ENCODE measurements at places on chromosomes 16 and 17.

GRCh38 chr17:19414396-19415280 is 3.6 kb downstream of the RNF112 start:
- DNase-seq, result no peak

- no peak for DNase-seq
These were observed 26.0 kb downstream of the SMG6 start for GRCh38 chr17:2277429-2278170.

DNA sequence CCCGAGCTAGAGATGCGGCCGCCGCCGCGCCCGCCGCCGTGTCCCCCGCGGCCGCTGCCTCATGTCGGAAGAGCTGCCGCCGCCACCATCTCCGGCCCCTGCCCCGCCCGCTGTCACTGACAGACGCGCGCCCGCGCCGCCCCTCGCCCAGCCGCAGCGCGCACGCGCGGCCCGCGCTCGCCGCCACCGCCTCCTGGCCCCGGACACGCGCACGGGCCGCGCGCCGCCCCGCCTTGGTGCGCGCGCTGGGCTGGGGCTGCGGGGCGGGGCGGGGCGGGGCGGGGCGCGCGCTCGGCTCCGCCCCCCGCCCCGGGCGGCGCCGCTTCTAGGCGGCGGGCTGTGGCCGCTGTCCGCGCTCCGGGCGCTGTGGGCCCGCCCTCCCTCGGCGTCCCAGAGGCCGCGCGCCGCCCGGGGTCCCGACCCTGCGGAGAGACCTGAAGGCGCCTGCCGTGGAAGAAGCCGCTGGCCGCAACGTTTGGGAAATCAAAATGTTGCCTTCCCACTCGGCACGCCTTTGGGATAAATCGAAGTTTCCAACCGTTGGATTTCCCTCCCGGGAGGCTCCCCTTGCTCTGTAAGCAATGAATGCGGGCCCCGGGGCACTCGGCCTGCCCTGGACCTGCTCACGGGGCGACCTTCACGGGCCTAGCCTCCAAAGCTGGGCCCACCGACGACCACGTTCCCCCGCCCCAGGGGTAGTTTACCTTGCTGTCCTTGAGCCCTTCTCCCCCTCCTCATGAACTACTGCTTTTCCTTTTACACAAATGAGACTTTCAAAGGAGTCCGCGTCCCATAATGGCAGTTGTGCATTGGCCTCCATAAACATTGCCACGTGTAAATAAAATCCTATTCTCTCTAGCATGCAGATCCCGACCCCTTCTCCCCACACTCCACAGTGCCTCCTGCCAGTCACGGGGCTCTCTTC is at the start of gene ADCY9:
ADCY9 (minus strand) TSS at position 118 of the 925 bp plus-strand sequence. CDS start 1,000 bp downstream, outside the sequence.
- no peak for DNase-seq

GRCh38 chr17:79565606-79566250 is 45.1 kb downstream of the RBFOX3 start:
- DNase-seq, result no peak

DNA sequence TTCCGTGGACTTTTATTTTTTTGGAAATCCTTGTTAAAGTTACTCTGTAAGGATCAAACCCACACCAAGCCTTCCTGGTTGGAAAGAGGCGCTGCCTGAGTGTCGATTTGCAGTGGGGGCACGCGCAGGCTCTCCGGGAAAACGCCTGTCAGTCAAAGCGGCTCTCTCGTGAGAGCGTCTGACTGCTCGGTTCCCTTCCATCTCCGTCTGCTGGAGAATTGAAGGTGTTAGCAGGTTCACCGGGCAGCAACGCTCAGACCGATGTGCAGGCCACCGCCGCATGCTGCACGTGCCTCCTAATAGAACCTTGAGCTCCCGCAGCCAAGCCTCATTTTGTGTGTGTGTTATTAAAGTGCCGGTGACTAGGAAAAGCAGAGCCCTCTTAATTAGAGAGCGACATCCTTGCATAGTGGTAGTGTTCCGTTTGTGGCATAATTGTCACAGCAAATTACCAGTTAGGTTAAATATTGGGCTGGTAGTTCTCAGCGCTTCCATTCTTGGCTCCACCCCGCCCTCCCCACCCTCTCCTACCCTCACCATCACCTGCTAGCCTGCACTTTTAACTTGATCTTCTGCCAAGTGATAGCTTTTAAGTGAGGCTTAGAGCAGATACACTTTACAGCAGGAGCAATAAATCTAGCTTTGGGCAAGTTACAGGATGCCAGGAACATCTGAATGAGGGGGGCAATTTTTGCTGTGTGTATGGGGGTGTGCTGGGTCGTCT is 75.5 kb downstream of the RPA1 start:
- DNase-seq, result peak; percentile 60

GRCh38 chr17:38797158-38797490 is 2.2 kb downstream of the PIP4K2B start:
- DNase-seq, result no peak

GRCh38 chr16:74649839-74650504 is 16.7 kb downstream of the RFWD3 start:
- DNase-seq, result no peak

DNA sequence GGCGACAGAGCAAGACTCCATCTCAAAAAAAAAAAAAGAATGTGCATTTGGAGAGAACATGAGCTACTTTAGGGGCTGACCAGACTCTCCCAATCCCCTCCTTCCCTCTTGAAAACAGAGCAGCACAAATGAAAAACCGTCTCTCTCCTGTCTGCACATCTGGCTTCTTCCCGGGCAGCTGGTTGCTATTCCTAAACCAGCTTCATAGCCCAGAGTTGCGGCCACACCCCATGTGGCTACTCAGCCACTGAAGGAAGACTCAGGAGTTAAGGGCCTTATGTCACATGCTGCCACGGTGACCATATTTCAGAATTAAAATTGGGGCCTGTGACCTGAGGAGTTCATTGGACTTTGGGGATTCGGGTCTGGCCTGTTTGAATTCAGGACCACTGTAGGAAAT is 48.3 kb downstream of the KATNIP start:
- no peak for DNase-seq

DNA sequence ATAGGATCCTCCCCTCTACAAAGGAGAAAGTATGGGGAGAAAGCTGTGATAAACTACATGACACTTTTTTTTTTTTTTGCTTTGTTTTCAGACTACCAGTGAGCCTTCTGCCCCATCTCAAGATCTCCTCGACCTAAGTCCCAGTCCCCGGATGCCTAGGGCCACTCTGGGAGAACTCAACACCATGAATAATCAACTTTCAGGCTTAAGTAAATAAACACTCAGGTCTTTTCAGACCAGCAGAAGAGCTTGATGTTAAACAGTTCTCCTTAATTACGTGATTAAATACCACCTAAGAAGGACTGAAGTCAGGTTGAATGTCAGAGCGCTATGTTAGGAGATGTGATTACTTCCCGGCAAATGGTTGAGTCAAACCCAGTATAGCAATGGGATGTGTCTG is 31.4 kb downstream of the COX11 start:
- no peak for DNase-seq

GRCh38 chr16:88616320-88616719 is 22.1 kb upstream of the IL17C start:
- DNase-seq, result no peak

- no peak for DNase-seq
These were observed 32.0 kb upstream of the TOX3 start for GRCh38 chr16:52578829-52579498.

DNA sequence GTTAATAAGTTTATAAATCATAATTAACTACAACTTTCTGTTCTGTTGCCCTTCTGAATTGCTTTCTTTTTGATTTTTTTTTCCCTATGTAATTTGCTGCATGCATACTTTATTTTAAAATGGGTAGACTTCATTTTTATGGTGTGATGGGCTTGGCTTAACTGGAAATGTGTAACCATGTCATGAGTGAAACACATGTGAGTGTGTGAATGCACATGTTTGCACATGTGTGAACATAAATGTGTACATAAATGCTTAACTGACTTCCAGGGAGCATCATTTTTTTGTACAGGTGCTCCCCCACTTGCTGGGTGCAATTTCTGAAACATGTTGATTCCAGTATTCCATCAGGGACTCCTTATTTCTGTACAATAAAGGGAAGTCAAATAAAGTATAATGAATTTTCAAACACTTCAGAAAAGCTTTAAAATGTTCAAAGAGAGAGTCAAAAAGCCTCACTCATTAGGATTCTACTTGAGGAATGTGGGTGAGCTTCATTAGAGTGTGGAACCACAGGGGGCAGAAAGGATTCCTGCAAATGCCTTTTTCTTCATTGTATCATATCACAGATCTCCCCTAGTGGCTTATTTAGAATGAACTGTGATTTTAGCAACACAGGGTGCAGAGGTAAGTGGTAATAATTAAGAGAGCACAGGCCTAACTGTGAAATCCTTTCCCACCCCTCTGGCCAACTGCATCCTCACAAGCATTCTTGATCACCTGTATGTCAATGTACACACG is 31.7 kb upstream of the CDH11 start:
- DNase-seq, result no peak

GRCh38 chr17:50021681-50022370 is 26.8 kb upstream of the DLX3 start:
- no peak for DNase-seq

- DNase-seq, result no peak
These were observed 581.5 kb upstream of the RBFOX1 start for GRCh38 chr16:6751191-6751590.

DNA sequence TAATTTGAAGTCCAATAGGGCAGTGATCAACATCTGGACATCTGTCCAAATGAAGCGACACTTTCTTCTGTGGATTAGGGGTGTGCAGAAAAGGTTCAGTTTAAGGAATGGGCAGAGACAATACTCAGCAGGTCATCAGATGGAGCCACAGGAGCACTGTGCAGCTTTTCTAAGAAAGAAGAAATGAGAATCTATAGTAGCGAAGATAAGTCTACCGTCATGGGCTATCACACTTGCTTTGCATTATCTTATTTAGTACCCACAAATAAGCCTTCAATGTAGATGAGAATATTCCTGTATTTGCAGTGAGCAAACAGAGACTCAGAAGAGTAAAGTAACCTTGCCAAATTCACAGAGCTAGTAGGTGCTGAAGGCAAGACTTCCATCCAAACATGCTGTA is 412.0 kb upstream of the GOT2 start:
- DNase-seq, result no peak

DNA sequence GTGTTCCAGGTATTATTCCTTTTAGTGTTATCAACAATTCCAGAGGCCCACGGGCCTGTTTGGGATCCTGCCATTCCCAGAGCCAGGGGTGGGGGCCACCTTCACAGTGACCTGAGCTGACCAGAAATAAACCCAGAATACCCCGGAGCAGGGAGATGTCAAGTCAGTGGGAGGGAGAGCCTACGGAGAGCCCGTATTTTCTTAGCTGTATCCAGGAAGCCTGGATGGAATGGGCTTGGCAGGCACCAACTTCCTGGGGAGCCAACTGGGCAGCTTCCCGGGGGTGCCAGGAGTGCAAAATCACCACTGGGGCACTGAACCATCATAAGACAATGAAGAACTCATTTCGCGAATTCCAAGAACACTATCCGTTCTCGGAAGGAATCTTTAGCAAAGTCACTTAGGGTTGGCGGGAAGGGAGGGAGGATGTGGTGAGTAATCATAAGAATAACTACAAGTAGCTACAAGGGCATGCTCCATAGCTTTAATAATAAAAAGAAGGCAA is 13.2 kb upstream of the MRTFB start:
- no peak for DNase-seq

DNA sequence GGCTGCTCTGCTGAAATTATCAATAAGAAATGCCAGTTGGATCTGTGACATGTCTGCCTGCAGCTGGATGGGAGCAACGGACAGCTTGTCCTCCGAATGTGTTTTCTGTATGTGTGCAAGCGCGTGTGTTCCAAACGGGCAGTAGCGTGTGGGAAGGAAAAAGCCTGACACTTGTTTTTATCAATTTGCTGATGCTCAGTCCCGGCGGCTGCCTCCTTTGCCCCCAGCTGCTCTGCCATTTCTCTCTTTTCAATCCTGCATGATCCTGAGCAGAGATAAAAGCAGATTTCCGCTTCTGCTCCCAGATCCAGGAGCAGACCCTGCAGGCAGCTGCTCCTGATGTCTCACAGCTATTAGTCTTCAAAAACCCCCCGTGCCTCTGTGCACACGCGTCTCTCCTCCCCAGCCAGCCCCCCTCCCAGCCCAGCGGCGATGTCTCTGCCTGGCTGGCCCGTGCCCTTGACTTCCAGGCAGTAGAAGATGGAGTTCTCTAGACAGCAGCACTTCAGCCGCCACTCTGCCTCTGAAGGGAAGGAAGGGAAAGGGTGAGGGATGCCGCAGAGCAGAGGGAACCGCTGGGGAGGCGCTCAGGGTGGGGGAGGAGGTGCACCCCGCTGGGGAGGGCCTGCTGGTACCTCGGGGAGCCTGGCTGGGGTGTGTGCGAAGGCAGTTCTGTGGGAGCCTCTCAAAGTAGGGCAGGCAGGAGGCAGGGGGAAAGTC is 4.1 kb downstream of the PRCD start:
- DNase-seq, result no peak

GRCh38 chr17:34081269-34081668 is 173.8 kb upstream of the CCL2 start:
- DNase-seq, result no peak

DNA sequence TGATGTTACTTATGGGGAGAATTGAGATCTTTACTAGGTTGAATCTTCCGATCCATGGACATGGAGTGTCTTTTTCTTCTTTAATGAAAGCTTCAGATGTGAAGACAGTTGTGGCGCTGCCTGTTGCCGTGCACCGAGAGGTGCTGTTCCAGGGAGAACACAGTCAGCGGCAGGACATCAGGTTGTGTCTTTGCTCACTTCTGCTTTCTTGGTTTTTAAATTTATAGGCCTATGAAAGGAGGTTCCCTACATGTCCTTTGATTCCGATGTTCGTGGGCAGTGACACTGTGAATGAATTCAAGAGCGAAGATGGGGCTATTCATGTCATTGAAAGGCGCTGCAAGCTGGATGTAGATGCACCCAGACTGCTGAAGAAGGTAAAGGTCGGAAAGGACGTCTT is 49.8 kb downstream of the SEC14L1 start:
- DNase-seq, result no peak

GRCh38 chr17:17326275-17326875 is 23.2 kb downstream of the NT5M start:
- DNase-seq, result no peak

- no peak for DNase-seq
These were observed 1.0 kb downstream of the VTN start for GRCh38 chr17:28368915-28369683.

- DNase-seq, result no peak
These were observed 7.4 kb upstream of the MMP2 start for GRCh38 chr16:55471448-55472097.

- DNase-seq, result no peak
These were observed 22.5 kb upstream of the RASL10B start for GRCh38 chr17:35708951-35709350.

- no peak for DNase-seq
These were observed 1.3 kb upstream of the HIC1 start for GRCh38 chr17:2053380-2054261.

DNA sequence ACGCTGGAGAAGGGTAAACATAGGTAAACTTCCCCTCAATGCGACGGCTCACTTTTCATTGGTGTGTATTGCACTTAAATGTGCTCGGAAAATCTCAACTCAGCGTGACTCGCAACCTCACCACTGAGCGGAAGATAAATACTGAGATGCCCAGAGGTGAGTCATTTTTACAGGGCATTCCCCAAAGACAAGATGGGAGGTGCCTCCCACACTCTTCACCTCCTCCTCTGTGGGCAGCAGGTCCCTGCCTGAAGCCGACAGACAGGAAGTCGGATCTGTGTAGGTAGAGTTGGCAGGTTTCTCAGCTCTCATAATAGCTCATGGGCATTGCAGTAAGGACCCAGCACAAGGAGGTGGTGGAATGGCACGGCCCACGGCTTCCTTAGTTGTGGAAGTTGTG is 274.6 kb upstream of the HSBP1 start:
- DNase-seq, result no peak
